ENCODE measurements at places on chromosomes 5 and 9.

GRCh38 chr5:107373549-107374263 lies 297.0 kb downstream of the EFNA5 start:
- DNase-seq, result no peak

GRCh38 chr5:33828626-33829308 lies 63.0 kb downstream of the ADAMTS12 start:
- DNase-seq, result no peak

- DNase-seq, result no peak
These were observed 174.7 kb downstream of the HMHB1 start for GRCh38 chr5:143986516-143987212.

- no peak for DNase-seq
These were observed 38.8 kb downstream of the RASGEF1C start for GRCh38 chr5:180170106-180170809.

DNA sequence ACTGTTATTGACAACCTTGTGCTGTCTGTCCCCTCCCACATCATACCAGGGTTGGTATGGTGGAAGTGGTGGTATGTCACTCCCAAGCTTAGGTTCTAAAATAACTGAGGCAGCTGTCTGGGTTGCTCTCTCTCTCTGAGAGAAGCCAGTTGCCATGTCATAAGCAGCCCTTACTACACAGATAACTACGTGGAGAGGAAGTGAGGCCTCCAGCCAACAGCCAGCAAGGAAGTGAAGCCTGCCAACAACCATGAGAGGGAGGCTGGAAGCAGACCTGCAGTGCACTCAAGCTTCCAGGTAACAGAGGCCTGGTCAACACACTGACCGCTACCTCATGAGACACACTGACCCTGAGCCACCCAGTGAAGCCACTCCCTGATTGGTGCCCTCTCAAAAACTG lies 18.6 kb downstream of the CTNNAL1 start:
- DNase-seq, result no peak

DNA sequence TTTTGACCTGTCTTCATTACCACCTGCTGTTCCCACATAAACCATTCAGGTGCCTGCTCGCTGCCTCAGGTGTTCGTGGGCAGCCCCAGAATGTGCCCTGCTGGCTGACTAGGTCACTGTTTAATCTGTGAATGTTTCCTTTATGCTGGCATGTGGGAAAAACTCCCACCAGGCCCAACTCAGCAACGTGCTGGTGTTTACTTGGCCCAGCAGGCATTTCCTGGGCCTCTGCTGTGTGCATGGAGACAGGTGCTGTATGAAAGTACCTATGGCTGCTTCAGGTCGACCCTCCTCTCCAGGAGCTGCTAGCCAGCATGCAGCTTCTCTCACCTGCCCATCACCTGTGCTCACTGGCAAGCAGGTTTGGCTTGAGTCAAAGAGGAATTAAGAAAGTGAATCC lies 65.8 kb downstream of the RAD23B start:
- DNase-seq, result no peak

GRCh38 chr9:26244661-26245451 lies 566.6 kb upstream of the TUSC1 start:
- no peak for DNase-seq

- DNase-seq, result no peak
These were observed 45.9 kb upstream of the JAK2 start for GRCh38 chr9:4939118-4939561.

DNA sequence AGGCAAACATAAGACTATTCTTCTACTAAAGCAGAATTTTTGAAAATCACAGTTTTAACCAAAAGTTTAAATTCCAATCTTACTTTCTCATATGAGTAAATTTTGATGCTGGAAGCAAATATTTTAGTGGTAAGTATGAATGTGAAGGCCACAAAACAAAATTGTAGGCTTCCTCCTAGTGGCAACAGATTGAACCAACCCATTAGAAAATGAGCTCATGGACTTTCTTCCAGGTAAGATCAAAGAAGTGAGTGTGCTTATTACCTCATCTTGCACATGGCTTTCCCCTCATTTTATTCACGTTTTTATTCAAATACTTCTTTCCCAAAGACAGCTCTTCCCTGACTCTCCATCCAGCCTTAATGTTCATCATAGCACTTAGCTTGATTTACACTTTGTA lies 16.5 kb upstream of the RLN2 start:
- no peak for DNase-seq

DNA sequence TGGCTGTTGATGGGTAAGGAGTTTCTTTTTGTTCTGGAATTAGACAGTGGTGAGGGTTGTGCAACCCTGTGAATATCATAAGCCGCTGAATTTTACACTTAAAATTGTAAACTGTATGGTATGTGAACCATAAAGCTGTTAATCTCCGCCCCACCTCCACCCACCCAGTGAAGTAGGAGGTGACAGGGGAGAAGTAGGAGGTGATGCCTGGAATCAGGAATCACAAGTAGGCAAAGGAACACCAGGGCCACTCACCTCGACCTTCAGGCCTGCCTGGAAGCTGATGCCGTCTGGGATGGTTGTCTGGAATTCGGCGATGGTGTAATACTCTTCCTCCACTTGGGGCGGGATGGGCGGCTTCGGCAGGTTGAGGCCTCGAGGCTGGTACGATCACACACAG lies 62.3 kb upstream of the UBTD2 start:
- DNase-seq, result no peak

GRCh38 chr9:91905991-91906469 lies 44.0 kb downstream of the ROR2 start:
- peak; percentile 43 for DNase-seq

DNA sequence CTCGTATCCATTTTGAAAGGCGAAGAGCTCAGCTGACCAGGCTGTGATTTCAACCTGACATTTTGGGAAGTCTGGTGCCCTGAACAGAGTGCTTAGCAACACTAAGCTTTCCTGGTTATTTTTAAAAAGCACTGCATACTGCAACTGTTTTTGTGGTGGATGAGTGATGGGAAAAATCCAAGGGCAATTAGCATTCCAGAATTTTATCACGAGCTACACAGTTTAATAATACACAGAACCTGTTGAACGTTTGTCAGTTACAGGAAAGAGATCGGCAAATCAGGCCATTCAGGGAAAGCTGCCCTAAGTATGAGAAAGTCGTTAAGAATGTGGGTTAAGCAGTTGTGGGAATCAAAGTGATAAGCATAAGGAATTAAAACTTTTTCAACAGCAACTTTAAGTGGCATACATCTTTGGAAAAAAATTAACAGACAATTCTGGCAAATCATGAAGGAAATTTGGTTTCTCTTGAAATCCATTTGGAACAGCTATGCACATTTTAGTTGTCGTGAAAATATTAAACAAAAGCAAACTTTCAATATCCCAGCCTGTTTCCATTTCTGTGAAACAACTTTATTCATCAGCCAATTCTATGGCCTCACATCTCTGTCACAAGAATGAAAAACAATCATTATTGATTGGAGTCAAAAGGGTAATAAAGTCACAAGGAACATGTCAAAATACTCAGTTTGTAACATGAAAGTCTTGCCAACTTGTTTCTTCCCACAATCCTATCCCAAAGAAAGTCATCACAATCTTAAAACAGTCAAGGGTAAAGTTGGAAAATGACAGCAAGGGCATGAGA lies 25.7 kb downstream of the PUM3 start:
- DNase-seq, result no peak

DNA sequence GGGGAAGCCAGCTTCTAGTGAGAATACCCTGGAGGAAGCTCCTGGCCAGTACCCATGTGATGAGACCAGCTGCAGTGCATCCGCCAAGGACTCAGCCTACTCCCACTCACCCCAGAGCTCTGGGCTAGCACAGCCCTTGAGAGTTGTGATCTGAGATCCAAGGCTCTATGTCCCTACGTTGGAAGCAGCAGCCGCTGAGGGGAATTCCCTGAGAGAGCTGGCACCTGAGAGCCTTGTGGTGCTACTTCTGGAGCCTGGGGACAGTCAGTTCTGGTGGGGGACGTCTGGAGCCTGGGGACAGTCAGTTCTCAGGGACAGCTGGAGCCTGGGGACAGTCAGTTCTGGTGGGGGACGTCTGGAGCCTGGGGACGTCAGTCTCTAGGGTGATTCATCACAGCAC lies 39.2 kb downstream of the PDZD2 start:
- no peak for DNase-seq

GRCh38 chr5:178788381-178789085 lies 58.1 kb upstream of the ZNF354A start:
- DNase-seq, result no peak

DNA sequence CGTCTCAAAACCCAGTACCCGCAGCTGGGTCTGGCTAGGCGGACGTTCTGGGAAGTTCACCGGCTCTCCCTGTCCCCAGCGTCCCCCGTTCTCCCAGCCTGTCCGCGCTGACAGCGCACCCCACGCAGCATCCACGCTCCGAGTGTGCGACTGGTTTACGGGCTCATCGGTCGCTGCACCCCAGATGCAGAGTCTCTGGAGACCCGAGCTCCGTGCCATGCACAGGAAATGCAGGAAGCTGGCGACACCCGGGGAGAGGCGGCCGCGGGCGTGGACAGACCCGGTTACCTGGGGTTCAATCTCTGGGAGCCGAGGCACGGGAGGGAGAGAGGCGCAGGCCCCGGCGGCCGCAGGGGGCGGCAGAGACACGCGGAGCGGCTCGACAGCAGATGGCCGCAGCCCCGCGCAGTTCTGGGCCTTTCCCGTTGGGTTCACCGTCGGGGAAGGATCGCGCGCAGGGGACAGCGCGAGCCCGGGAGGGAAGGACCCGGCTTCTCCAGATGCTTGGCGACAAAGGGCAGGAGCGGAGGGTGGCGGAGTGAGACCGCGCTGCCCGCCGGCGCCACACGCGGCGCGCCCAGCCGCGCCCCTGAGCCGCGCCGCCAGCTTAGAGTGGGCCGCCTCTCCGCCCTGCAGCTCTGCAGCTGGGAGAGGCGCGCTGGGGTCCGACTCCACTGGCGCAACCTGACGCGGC lies 558 bp downstream of the SHROOM1 start:
- peak; percentile 67 for DNase-seq

DNA sequence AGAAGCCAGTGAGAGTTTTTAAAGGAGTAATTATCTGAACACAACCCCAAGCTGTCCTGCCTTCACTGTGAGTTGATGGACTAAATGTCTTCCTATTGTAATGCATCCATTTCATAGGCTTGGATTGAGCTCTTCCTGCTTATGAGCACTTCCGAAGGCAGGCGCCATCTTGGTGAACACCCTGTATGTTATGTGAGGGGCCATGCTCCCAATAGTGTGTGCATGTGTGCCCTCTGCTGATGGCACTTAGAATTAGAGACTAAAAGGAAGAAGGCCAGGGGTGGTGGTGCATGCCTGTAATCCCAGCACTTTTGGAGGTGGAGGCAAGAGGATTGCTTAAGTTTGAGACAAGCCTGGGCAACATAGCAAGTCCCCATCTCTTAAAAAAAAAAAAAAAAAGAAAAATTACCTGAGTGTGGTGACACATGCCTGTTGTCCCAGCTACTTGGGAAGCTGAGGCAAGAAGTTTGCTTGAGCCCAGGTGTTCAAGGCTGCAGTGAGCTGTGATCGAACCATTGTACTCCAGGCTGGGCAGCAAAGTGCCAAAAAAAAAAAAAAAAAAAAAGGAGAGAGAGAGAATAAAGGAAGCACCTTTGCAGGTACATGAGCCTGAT lies 65.0 kb downstream of the C9orf152 start:
- no peak for DNase-seq

DNA sequence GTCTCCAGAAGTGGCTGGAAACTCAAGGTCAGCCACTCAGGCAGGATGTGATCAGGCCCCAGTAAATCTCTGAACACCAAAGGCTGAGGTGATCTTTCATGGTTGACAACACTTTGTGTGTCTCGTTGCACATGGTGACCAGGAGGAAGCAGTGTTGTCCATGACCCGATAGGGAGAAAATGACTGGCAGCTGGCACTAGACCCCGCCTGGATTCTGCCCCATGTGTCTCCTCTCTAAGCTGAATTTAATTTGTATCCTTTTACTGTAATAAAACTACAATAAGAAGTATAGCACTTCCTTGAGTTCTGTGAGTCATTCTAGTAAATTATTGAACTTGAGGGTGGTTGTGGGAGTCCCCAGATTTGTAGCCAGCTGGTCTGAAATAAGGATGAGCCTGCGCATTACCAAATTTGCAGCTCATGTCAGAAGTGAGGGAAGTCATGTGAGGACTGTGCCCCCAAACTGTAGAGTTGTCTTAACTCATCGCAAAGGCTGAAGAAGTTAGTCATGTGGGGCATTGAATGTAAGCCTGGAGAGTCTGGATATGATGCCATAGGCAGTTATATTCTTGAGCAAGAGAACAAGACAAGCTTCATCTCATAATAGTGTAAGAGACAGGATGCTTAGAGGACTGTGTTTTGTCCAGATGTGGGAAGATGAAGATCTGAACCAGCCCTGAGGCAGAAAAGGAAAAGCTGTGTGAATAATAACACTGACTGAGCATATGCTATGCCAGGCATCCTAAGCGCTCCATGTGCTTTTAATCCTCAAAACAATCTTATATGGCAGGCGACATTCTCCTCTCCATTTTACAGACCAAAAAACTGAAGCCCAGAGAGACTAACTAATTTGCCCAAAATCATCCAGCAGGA lies 55.9 kb downstream of the TMEM215 start:
- DNase-seq, result no peak

DNA sequence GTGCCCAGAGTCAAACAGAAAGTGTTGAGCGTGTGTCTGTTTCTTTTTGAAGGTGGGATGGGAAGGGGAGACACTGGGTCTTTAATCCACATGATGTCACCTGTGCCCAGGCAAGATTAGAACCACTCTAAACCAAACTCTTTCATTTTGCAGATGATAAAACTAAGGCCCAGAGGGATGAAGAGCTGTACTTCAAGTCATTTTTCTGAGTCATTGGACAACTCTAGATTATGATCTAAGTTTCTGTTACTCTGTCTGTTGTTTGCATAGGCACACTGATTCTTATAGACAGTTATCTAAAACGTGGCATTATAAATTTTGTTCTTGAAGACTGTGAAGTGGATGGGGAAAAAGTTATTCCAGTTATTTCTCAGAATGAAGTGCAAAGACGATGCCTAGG lies 48.8 kb downstream of the MAST4 start:
- no peak for DNase-seq

- no peak for DNase-seq
These were observed 6.4 kb upstream of the P4HA2 start for GRCh38 chr5:132233811-132234683.

DNA sequence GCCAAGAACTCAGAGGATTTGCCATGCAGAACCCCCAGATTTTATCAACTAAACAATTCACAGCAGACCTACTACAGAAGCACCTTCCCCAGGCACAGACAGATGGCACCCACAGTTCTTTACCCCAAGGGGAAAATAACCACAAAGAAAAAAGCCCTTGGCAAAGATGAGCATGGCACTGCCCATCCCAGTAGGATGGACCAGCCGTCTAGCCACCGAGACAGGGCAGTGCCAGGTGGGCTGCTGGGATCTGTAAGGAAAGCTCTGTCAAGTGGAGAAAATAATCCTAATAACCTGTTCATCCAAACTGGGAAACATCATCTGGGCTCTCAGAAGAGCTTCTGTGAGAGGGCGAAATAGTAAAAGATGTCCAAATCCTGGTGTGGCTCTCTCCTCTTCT lies 130.0 kb downstream of the COL23A1 start:
- no peak for DNase-seq

DNA sequence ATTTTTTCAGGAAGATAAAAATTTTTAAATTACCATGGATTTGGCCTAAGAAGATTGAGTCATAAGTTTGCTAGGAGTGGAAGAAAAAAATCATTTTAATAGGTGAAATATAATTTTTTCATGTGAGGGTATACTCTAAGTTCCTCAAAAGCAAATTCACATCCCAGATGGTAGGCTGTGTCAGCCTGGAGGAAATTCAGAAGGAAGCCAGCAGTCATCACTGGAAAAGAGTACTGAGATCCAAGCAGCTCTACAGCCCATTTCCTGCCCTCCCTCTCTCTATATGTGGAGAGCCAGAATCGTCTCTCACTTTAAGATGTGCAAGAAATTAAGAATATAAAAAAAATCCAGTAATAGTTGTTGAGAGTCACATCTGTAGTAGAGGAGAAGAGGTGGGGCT lies 126.5 kb upstream of the CDH18 start:
- no peak for DNase-seq

Data from stimulated activated effector memory CD8-positive, alpha-beta T cell treated with anti-CD3 and anti-CD28 coated beads, Interleukin-12 subunit alpha, Interleukin-12 subunit beta, amount 100 ng/mL, for 72 hours (primary cell).